ENCODE measurements at places on chromosomes 5 and 9. TPM values are rescaled to one million over a fixed set of nuclear protein-coding genes. Genes with fewer than 3 reads are reported as not detected.

PCDHGA6 gene
- total RNA-seq: 3.6 TPM

FCN2 gene
- 0.39 TPM for total RNA-seq

ARL15 gene
- total RNA-seq: 73.2 TPM

PDCD1LG2 gene
- total RNA-seq: 1.5 TPM

PLPP1 gene
- total RNA-seq: 89.5 TPM

ADAMTS16 gene
- total RNA-seq: 3.1 TPM

CTNND2 gene
- total RNA-seq: 1.4 TPM

SRA1 gene
- total RNA-seq: 14.5 TPM

JAK2 gene
- 20.9 TPM for total RNA-seq

DEPDC1B gene
- 6.7 TPM for total RNA-seq

AOPEP gene
- 119 TPM for total RNA-seq

C9 gene
- total RNA-seq: 0.10 TPM

TMEM171 gene
- total RNA-seq: 0.49 TPM

ZFP37 gene
- 5.5 TPM for total RNA-seq

ADAMTS13 gene
- total RNA-seq: 3.2 TPM

GABRP gene
- total RNA-seq: 31.4 TPM

ADCY2 gene
- total RNA-seq: 6.9 TPM

MARCOL gene
- total RNA-seq: not detected

ACTBL2 gene
- total RNA-seq: 5.8 TPM

ENHO gene
- total RNA-seq: 3.3 TPM

C6 gene
- 1.4 TPM for total RNA-seq

TRIM41 gene
- 7.8 TPM for total RNA-seq

FBN2 gene
- total RNA-seq: 88.3 TPM

AIF1L gene
- total RNA-seq: 8.1 TPM

CARD6 gene
- 3.9 TPM for total RNA-seq

Measured in skin of body (tissue), 3 donors.